Right renal cortex interstitium (tissue), 3 donors: ENCODE measurements at places on chromosomes 2 and 18. TPM values are rescaled to one million over a fixed set of nuclear protein-coding genes. Genes with fewer than 3 reads are reported as not detected.

The ERBB4 gene
- polyA plus RNA-seq, result 60.8 TPM

DNA sequence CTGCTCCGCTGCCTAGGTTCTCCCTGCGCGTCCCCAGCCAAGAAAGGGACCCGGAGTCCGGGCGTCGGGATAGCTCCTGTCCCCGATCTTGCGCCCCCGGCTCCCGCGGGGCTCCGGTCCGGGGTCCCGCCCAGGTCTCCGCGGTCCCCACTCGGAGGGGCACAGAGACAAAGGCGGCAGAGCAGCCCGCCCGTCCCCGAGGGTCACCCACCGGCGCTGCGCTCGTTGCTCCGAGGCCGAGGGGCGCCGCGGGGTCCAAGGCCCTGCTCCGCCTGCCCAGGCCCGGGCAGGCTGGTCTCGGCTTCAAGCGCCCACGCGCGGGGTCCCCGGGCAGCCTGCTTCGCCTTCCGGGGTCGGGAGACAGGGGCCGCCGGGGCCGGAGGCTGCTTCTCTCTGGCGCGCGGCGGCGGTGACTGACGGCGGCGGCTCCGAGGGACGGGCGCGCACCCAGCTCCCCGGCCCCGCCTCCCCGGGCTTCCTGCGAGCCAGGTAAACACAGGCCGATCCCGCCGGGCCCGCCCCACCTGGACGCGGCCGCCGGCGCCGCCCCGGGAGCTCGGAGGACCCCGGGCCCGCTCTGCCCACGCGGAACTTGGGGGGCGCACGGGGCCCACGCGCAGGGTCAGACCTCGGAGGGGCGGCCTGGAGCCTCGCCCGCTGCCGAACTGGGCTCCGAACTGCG, at the start of gene MBP:
Gene MBP (minus strand): TSS at position 415 of the 682 bp plus-strand sequence. CDS start 27,522 bp downstream, outside the sequence.
- DNase-seq, result no peak

- no peak for DNase-seq
Observed at GRCh38 chr18:70368903-70369302, 80.1 kb downstream of the SOCS6 start.

DNA sequence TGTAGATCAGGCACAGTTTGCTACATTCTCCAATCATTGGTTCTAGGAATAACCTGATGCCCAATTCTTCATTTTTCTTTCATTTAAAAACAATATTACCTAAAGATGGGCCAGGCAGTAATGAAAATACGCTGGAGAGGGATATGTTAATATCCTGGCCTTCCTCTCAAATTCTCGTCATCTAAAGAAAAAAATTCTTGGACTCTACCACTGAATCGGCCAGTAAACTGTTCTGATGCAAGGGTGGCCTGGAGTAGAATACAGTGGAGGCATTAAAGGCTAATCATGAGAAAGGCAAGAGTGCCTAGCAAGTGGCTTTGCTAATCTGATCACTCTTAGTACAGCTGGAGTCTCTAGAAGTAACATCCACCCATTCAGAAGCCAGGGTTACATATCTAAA, 157.7 kb downstream of the ANTXR1 start:
- DNase-seq, result no peak

DNA sequence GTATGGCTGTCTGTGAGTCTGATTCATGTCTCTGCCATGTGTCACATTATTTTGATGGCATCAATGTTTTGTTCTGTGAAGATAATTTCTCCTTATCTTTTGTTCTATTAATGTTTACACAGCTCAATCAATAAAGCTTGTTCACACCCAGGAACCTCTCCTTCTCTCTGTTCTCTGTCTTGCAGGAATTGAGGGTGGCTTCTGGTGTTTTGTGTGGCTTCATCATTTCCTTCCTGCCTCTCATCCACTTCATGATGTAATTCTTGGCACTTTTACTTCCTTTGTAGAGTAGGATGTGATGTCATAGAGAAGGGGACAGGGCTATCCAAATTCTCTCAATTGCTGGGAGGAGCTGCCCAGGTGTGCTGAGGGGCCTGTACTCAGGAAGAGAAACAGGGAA, 27.2 kb downstream of the ASXL3 start:
- DNase-seq, result no peak

- no peak for DNase-seq
Observed at GRCh38 chr2:237652181-237652580, 24.8 kb downstream of the LRRFIP1 start.

- DNase-seq, result no peak
Observed at GRCh38 chr2:230678451-230678850, 34.2 kb upstream of the CAB39 start.

GRCh38 chr2:231139796-231140195, 15.0 kb upstream of the HTR2B start:
- no peak for DNase-seq

- no peak for DNase-seq
Observed at GRCh38 chr2:96144481-96145035, 682 bp downstream of the DUSP2 start.
